SW 1271 (cell line): ENCODE measurements at places on chromosomes 12 and 14.
A peak's percentile ranks its signal among the peaks of the same experiment; 100 is the strongest.

DNA sequence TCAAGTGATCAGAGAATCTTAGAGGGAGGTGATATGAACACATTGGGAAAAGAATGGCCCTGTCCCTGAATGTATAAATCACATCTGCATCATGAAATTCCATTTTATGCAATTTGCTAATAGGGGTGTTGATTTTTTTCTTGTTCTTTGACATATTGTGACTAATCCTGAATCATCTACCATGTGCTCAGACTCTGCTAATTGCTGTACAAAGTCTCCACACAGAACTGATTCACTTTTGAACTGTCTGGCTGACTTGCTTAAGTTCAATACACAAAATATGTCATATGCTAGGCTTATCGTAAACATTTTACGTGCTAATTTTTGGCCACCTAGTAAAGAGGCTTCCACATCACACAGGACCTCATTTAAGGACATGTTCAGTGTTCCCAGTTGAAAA lies 2.6 kb downstream of the TMEM132D start:
- DNase-seq: no peak

DNA sequence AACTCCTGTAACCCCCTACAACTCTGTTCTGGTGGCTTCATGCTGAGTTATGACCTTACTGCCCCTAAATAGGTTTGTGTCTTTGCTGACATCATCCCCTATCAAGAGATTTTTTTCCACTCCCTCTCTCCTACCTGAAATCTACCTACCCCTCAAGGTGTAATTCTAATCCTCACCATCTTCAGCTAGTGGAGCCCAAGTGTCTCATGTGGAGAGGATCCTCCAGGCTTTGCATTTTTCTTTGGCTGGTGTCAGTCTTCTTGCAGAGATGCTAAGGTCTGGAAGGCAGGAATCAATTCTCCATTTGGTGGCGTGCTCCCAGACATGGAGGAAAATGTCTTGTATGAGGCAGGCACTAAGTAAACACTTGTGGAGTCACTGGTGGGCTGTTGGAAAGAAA lies 74.8 kb upstream of the PRMT8 start:
- no peak for DNase-seq

DNA sequence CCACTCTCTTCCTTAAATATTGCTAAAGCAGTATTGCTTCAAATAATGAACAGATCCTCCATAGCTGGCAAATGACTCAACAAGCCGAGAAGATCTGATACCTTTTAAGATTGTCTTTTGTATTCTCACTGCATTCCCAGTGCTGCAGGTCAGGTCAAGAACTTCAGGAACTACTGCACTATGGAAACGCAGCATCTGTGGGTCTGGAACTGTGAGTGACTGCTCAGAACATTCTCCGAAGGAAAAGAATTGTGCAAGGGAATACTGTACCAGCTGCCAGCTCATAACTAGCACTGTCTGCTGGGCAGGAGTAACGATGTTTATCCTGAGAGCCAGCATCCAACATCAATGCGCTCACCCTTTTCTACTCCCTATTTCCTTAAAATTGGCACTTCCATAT lies 348.0 kb upstream of the SOX5 start:
- DNase-seq: no peak

- DNase-seq: no peak
Measured at GRCh38 chr12:132144810-132145168, 532 bp downstream of the NOC4L start.

DNA sequence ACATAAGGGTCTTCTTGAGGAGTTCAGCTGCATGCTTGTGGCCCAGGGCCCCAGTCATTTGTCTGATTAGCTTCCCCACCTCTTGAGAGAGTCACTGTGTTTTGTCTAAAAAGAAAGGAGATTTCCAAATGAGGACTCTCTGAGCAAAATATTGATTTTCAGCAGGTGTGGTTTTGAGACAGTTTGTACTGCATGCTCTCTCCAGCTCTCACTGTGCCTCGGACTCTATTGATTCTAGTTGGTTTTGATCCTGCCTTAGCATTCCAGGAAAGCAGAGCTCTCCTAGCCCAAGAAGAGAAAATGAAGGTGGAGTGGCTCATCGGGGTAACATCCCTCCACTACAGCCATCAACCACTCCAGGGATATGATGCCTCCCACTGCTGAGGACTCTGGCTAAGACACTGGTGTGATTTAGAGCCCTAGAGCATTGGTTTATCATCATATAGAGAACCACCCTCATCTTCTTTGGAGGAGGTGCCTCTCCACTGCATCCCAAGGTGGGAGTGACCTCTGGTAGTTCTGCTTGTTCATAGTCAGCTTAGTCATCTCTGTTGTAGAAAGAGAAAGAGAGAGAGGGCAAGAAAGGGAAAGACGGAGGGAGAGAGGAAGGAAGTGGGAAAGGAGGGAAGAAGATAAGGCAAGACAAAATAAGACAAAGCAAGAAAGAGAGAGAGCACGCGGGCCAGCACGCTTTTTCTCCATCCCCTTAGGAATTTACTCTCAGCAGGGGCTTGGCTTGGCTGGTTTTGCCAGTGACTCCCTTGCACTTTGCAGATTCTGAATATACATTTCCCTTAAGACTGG lies 365.6 kb downstream of the DPF3 start:
- no peak for DNase-seq

DNA sequence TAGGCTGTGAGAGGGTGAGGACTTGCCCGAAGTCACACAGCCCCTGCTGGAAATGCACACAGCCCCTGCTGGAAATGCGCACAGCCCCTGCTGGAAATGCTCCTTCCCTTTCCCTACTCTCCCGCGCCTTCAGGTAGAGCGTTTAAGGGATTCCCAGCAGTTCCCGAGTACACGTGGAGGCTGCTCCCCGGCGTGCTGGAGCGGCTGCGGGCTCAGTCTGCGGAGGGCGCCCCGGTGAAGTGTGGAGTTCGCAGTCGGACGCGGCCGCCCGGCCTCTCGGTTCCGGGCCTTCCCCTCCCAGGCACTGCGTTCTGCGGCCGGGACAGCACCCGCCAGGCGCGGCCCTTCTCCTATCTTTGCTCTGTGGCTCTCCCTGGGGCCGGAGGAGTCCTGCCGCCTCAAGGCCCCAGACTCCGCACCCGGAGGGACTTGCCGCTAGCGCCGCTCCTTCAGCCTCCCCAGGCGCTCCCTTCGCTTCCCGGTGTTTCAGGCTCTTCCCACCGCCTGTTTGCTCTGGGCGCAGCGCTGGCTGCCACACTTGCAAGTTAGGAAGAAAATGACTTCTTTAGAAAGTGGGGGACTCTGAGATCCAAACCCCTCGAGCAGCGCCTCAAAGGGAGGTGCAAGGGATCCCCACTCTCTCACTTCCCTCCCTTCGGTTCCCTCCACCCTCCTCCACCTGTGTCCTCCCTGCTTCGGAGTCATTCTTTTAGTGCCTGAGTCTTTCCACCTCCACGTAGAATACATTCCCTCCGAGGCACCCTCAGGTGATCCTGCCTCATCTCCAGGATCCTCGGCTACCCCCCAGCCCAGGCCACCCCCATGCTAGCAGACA lies 8.3 kb upstream of the TBX5 start:
- DNase-seq: no peak

- DNase-seq: no peak
Measured at GRCh38 chr12:54650409-54650808, 2.2 kb upstream of the DCD start.

DNA sequence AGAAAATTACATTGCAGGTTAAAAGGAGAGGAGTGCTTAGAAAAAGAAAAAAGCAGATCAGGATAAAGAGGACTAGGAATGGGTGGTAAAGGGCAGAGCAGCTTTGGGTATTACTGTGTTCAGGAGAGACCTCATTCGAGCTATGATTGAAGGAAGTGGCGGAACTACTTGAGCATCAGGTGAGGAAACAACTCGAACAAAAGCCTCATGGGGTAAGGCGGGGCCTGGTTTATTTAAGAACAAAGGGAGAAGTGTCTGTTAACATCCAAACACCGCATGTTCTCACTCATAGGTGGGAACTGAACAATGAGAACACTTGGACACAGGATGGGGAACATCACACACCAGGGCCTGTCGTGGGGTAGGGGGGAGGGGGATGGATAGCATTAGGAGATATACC lies 444.6 kb upstream of the CCDC196 start:
- no peak for DNase-seq

GRCh38 chr14:38203929-38204718 lies 3.6 kb upstream of the SSTR1 start:
- no peak for DNase-seq

- no peak for DNase-seq
Measured at GRCh38 chr12:8127138-8127537, 3.7 kb downstream of the CLEC4A start.

DNA sequence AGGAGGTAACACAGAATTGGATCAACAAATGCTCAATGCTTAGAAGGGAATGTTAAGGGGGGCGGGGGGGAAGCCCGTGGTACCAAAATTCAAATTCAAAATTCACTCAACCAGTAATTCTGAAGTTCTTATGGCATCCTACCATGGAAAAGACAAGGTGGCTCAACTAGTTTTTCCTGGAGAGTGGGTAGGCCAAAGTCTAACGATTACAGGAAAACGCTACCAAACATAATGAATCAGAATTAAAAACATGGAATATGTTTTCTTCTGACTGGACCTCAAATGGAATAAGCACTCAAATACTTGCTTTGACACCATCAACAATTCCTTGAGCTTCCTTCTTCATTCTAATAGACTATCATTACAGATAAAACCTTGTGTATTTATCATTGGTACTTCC lies 2.3 kb downstream of the NACA start:
- DNase-seq: no peak

- DNase-seq: no peak
Measured at GRCh38 chr12:88437226-88437625, 143.0 kb downstream of the KITLG start.

DNA sequence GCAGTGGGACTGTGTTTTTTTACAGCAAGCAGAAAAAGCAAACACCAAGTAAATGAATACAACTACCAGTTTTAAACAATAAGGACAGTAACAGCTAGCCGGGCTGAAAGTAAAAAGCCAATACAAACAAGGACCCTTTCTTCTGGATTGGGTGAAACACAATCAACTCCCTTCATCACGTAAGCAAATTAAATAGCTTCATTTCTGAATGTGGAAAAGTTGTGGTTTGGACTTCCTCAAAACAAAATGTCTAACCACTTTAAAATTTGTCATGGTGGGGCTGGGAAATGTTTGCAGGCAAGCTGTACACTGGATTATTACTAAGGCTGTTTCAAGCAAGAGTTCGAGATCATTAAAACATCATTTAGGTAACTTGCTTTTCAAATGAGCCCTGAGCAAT lies 47.4 kb downstream of the TCHP start:
- DNase-seq: no peak

DNA sequence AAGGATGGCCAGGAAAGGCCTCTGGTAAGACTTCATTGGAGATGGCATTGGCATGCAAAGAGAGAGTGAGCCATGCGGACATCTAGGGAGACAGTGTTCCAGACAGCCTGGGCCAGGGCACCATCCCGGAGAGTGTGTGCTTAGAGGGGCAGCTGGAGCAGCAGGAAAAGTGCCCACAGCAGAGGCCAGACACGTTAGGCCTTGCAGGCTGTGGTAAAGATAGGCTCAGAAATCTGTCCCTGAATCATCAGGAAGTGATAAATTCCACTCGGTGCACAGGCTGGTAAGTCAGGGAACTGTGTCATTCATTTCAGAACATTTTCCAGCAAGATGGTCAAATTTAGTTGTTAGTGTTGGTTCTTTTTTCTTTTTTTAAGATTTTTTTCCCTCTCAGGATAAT lies 8.8 kb downstream of the GALNT16 start:
- DNase-seq: peak; percentile 30

- DNase-seq: no peak
Measured at GRCh38 chr14:20512177-20512905, 7.0 kb downstream of the RNASE10 start.

- no peak for DNase-seq
Measured at GRCh38 chr14:56795284-56795622, 15.0 kb downstream of the OTX2 start.

- DNase-seq: no peak
Measured at GRCh38 chr12:113359939-113360748, 1.8 kb downstream of the PLBD2 start.

GRCh38 chr12:6700646-6701051 lies at the start of gene PIANP:
PIANP (minus strand) TSS chr12:6700815; CDS start chr12:6698061, 2,754 bp downstream.
- DNase-seq: no peak

- no peak for DNase-seq
Measured at GRCh38 chr14:90601563-90601962, 204.7 kb downstream of the CALM1 start.

DNA sequence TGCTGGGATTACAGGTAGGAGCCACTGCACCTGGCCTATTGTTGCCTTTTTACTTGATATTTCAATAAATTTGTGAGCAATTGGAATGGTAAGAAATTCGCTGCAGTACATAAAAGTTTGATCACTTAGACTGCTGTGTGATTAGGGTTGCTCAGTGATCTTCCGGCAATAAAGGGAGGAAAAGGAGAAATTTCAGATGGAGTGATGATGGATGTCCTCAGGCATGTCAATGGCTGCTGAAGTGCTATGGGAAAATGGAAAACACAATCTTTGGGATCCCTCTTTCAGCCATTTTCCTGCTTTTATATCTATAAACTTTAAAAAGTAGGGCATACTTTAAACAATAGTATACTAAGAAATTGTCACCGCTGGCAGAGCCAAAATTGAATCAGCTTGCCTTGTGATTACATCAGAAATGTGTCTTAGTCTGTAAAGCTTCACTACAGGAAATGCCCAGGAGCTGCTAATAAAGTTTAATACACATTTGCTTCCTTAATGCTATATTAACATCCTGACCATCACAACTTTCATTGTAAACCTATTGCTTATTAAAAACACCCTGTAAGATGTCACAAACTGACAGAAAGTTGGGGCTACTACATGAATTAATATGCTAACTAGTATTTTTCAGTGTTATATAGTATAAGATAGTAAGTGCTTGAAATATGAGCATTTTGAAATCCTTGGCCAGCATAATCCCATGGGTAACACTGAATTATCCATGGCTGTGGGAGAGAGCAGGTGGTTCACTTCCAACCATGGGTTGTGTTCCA lies 13.7 kb upstream of the FBXL14 start:
- no peak for DNase-seq

GRCh38 chr14:54493293-54493692 lies 4.5 kb upstream of the GMFB start:
- DNase-seq: no peak

GRCh38 chr14:75849300-75849895 lies 132.4 kb downstream of the TGFB3 start:
- no peak for DNase-seq

DNA sequence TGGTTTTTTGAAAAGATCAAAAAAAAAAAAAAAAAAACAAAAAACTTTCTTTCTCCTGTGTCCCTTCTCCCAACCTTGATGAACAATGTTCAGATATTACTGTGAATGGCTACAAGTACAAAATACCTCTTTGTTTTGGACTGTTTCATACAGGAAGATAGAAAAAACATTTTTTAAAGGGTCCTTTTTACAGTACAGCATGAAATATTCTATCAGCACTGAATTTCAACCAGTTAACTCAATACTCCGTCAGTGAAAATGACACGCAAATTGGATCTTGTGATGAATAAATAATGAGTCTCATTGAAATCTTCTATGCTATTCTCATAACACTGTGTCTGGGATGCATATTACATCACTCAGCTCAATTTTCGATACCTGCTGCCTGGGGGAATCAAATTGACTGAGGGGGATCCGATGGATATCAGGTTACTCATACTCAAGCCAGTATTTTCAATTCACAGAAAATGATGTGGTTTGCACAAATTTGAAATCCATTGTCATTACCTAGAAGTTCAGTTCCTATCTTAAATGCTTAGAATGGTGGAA lies 179.6 kb downstream of the TMTC2 start:
- no peak for DNase-seq

- no peak for DNase-seq
Measured at GRCh38 chr12:48694038-48694437, 12.0 kb upstream of the KANSL2 start.

GRCh38 chr12:100823963-100824362 lies 29.4 kb downstream of the ANO4 start:
- DNase-seq: no peak
